ENCODE measurements at places on chromosomes 6 and 20. TPM values are rescaled to one million over a fixed set of nuclear protein-coding genes. Genes with fewer than 3 reads are reported as not detected.

DNA sequence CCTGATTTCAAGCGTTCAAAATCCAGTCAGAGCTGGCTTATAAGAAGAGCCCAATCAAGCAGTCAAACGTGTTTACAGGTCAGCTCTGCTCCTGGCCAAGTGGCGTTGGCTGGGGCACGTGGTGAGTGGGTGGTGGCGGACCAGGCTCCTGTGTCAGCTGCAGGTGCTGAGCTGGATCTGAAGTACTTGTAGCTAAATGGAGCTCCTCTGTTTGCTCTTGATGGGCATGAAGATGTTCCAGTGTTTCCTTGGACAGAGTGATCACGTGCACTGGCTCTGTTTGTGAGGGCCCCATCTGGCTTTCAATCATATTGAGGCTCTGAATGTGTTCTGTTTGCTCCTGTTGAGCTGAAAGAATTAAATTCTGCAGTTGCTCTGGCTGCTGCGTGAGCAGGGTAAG lies 10.2 kb upstream of the MICAL1 start:
- DNase-seq: no peak
- H3K27me3 ChIP-seq: no peaks in the 10 kb centered on the region
- peaks cover 87% of the 10 kb centered on the region for H3K36me3 ChIP-seq
- no peak overlapping the region for H3K27ac ChIP-seq

GRCh38 chr6:19578481-19578880 lies 258.7 kb upstream of the ID4 start:
- DNase-seq: no peak
- H3K36me3 ChIP-seq: no peaks in the 10 kb centered on the region
- H3K27me3 ChIP-seq: no peaks in the 10 kb centered on the region
- H3K27ac ChIP-seq: no peak overlapping the region
- H3K4me1 ChIP-seq: no peaks in the 10 kb centered on the region

DNA sequence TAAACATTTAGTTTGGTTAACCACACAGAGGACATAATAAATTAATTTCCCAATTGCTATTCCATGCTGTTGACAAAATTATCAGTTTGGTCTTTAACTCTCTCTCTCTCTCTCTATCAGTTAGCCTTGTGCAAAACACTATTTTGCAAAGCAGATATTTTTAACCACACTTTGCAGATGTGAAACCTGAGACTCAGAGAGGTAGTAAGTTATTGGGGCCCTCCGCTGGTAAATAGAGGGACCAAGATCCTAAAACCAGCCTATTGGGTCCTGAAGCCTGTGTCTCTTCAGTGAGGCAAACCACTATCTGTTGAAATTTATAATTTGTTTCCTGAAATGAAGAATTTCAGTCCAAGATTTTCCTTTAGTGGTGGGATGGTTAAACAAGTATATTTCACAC lies 231.0 kb downstream of the SOD2 start:
- peaks cover under 1% of the 10 kb centered on the region for H3K4me1 ChIP-seq
- H3K36me3 ChIP-seq: no peaks in the 10 kb centered on the region
- peak; percentile 34 for DNase-seq
- no peak overlapping the region for H3K4me3 ChIP-seq

MRAP2 gene
- not detected for total RNA-seq

DNA sequence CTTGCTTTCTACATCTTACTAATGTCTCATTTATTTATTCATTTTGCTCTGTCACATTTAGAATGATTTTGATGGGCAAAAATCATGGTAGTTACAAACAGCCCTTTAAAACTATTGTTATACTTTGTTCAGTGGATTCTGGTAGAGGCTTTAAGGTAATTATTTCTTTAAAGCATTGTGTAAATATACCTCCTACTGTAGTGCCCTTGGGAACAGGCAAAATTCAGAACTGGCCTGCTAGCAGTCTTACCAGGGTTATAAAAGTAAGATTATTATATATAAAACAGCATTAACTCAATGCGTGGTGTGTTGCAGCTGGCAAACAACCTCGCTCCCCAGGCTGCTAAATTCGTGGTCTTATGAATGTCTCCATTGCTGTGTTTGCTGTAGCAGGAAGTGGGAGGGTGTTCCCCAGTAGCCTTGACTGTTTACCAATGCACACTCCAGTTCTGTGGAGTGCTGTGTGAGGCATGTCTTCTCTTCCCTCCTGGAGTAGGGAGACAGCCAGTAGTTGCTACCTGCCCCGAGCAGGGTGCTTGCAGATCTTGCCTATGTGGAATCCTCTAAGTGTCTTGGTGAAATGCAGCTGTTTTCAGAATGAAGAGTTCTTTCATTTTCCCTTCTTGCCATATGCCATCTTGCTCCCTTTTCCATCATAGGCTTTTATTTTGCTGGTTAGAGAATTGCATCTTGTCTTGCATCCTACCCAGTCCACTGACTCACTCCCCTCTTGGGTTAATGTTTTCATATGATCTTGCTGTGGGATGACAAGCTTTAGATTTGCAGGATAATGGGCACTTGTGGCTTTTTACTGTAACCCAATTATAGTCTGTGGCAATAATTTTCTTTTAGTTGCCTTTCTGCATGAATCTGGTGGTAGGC lies 45.3 kb downstream of the IGF2R start:
- peaks cover 11% of the 10 kb centered on the region for H3K36me3 ChIP-seq
- peaks cover 19% of the 10 kb centered on the region for H3K4me1 ChIP-seq
- no peak for DNase-seq
- H3K27ac ChIP-seq: no peak overlapping the region
- H3K27me3 ChIP-seq: no peaks in the 10 kb centered on the region

- H3K36me3 ChIP-seq: no peaks in the 10 kb centered on the region
- no peak overlapping the region for H3K27ac ChIP-seq
- no peaks in the 10 kb centered on the region for H3K4me1 ChIP-seq
- H3K4me3 ChIP-seq: no peak overlapping the region
- no peaks in the 10 kb centered on the region for H3K27me3 ChIP-seq
Observed at GRCh38 chr6:150227281-150227680, 84.4 kb downstream of the PPP1R14C start.

GRCh38 chr20:20731000-20731944 lies 18.8 kb upstream of the RALGAPA2 start:
- H3K27ac ChIP-seq: no peak overlapping the region
- H3K4me3 ChIP-seq: no peak overlapping the region
- H3K36me3 ChIP-seq: no peaks in the 10 kb centered on the region
- DNase-seq: no peak

DNA sequence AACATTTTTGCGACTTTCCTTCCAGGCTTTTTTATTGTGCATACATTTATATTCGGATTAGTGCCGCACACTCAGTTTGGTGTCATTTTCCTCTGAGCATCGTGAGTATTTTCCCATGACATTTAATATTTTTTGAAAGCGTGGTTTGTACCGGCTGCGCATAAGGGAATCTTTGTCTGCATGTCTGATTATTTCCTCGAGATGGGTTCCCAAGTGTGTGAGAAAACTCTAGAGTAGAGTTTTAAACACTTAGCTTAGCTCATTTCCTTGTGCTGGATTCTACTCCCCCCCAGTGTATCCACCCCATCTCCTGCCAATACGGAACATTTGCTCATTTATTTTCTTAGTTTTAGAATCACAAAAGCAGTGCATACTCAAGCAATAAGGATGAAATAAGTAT lies 94.3 kb downstream of the CDC5L start:
- no peak for DNase-seq
- no peak overlapping the region for H3K4me3 ChIP-seq
- peaks cover 8% of the 10 kb centered on the region for H3K27me3 ChIP-seq
- H3K4me1 ChIP-seq: no peaks in the 10 kb centered on the region

GSTA2 gene
- total RNA-seq: not detected

Measured in B cell (primary cell).